ENCODE measurements at places on chromosomes 2 and 18.

- no peak overlapping the region for H3K27ac ChIP-seq
- no peaks in the 10 kb centered on the region for H3K4me1 ChIP-seq
- DNase-seq, result no peak
- H3K27me3 ChIP-seq, result no peaks in the 10 kb centered on the region
- H3K36me3 ChIP-seq, result no peaks in the 10 kb centered on the region
- no peak overlapping the region for H3K4me3 ChIP-seq
These were observed 241.3 kb downstream of the LOXHD1 start for GRCh38 chr18:46415532-46416252.

GRCh38 chr2:11161747-11162146 lies 6.5 kb downstream of the SLC66A3 start:
- no peaks in the 10 kb centered on the region for H3K36me3 ChIP-seq
- no peaks in the 10 kb centered on the region for H3K27me3 ChIP-seq
- no peak overlapping the region for H3K27ac ChIP-seq

DNA sequence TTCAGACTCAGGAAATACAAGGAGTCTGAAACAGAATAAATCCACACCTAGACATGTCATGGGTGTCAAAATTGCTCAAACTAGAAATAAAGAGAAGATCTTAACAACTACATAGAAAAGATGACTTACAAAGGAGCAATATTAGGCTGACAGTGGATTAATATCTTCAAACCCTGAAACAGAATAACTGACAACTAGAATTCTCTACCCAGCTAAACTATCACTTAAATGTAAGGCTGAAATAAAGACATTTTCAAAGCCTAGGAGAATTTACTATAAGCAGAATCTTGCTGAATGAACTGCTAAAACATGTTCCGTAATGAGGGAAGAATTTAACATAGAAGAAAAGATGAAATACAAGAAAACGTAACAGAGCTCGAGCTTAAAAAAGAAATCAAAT lies 168.1 kb downstream of the EHBP1 start:
- no peaks in the 10 kb centered on the region for H3K4me1 ChIP-seq
- H3K4me3 ChIP-seq, result no peak overlapping the region
- no peaks in the 10 kb centered on the region for H3K27me3 ChIP-seq
- no peak for DNase-seq
- H3K36me3 ChIP-seq, result peaks cover 3% of the 10 kb centered on the region

- DNase-seq, result no peak
- H3K27me3 ChIP-seq, result no peaks in the 10 kb centered on the region
- no peak overlapping the region for H3K27ac ChIP-seq
- peaks cover 80% of the 10 kb centered on the region for H3K4me1 ChIP-seq
- H3K4me3 ChIP-seq, result no peak overlapping the region
These were observed 148.8 kb downstream of the ANKRD44 start for GRCh38 chr2:197161774-197162173.

GRCh38 chr2:10765914-10766313 lies 44.5 kb downstream of the ATP6V1C2 start:
- H3K27me3 ChIP-seq, result no peaks in the 10 kb centered on the region
- no peak for DNase-seq
- H3K4me3 ChIP-seq, result no peak overlapping the region
- no peak overlapping the region for H3K27ac ChIP-seq
- H3K4me1 ChIP-seq, result no peaks in the 10 kb centered on the region

- no peaks in the 10 kb centered on the region for H3K27me3 ChIP-seq
- no peak overlapping the region for H3K27ac ChIP-seq
- no peaks in the 10 kb centered on the region for H3K4me1 ChIP-seq
- no peak overlapping the region for H3K4me3 ChIP-seq
- H3K36me3 ChIP-seq, result no peaks in the 10 kb centered on the region
- no peak for DNase-seq
These were observed 24.2 kb downstream of the INO80C start for GRCh38 chr18:35473562-35473961.

GRCh38 chr2:25672494-25673299 lies 680 bp downstream of the DTNB start:
- no peaks in the 10 kb centered on the region for H3K27me3 ChIP-seq
- H3K4me3 ChIP-seq, result peak overlapping the region; percentile 92
- H3K36me3 ChIP-seq, result no peaks in the 10 kb centered on the region
- H3K4me1 ChIP-seq, result peaks cover 28% of the 10 kb centered on the region
- DNase-seq, result peak; percentile 76

DNA sequence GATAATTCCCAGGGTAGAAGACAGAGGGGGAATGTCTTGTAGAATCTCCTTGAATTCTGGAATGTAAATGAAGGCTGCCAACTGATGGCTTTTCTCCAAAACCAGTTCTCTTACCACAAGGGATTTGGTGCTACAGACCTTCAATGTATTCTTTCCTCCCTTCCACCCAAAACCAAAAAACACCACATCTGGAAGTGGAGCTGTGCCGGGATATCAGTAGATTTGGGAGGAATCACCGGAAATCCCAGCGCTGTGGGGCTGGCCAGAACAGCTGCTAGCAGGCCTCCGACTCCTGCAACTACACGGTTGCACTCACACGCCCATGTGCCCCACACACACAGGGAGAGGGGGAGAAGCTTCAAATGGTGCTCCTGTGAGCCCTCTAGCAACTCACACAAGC lies 45.7 kb downstream of the RPL31 start:
- H3K4me3 ChIP-seq, result no peak overlapping the region
- H3K27me3 ChIP-seq, result no peaks in the 10 kb centered on the region
- H3K27ac ChIP-seq, result no peak overlapping the region
- H3K4me1 ChIP-seq, result no peaks in the 10 kb centered on the region

DNA sequence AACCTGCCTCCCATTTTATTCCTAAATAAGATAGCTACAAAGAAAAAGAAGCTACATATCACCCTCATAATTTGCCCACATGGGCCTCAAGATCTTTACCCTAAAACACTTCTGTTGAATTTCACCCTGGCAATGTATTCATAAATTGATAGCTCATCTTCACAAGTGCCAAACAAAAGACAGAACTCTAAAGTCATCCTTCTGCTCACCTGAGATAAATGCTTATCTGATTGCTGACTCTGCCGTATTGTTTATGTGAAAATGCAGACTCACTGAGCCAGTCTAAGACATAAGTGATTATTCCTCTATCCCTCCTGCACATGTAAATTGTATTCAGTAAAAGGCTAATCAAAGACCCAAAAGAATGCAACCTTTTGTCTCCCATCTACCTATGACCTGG lies 2.0 kb downstream of the RDH14 start:
- H3K36me3 ChIP-seq, result no peaks in the 10 kb centered on the region
- DNase-seq, result no peak
- no peaks in the 10 kb centered on the region for H3K27me3 ChIP-seq
- H3K4me3 ChIP-seq, result no peak overlapping the region

DNA sequence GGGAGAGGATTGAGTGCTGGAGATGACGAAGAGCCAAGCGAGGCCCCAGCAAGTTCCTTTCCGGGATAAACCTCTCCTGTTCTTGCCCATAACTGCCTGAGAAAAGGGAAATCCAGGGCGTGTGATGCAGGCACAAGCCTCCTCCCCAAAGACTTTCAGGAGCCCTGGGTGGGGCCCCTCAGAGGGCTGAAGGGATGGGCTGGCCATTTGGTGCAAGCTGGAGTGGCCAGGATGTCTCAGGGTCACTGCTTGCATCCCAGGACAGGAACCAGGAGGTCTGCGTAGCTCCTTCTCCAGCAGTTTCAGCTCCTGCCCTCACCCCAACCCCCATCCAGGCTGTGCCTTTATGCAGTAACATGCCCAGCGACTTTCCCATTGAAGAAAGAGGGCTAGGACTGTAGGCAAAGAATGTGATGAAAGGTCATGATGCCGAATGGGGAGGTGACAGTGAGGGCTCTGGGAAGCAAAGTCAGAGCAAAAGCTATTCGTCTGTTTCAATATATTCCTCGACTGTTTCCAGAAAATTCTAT lies 80.2 kb downstream of the PXDN start:
- H3K4me3 ChIP-seq, result no peak overlapping the region
- H3K27me3 ChIP-seq, result no peaks in the 10 kb centered on the region
- H3K4me1 ChIP-seq, result no peaks in the 10 kb centered on the region
- DNase-seq, result no peak
- no peak overlapping the region for H3K27ac ChIP-seq

GRCh38 chr18:22674272-22674671 lies 256.6 kb upstream of the CTAGE1 start:
- no peak overlapping the region for H3K27ac ChIP-seq
- H3K36me3 ChIP-seq, result no peaks in the 10 kb centered on the region
- H3K4me3 ChIP-seq, result no peak overlapping the region
- no peak for DNase-seq

- no peak overlapping the region for H3K27ac ChIP-seq
- no peak for DNase-seq
- no peak overlapping the region for H3K4me3 ChIP-seq
These were observed 157.9 kb upstream of the FOSL2 start for GRCh38 chr2:28234807-28235206.

DNA sequence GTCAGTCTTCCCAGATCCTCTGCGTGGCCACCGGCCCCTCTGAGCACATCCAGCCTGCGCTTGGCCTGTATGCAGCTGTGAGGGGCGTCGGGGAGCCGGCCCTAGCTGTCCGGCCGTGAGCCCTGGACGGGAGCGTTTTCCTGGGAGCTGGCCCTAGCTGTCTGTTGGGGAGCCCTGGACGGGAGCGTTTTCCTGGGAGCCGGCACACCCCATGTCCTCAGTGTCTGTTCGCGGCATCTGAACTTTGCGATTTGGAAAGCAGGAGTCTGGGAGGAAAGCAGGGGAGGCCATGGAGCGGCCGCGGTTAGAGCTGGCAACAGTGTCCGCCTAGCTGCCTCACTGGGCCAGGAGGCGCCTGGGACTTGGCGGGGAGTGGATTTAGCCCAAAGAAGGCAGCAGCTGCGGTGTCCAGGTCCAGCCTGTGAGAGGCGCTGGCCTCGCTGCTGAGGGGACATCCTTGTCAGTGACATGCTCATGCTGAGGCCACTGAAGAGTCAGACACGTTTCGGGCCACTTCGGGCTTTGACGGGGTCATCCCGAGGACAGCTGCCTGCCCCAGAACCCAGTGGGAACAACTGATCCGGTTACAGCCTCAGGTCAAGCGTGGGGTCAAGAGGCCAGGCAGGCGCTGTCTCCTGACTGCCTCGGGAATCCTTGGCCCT lies 75.8 kb downstream of the KCNG2 start:
- H3K4me3 ChIP-seq, result no peak overlapping the region
- H3K27ac ChIP-seq, result no peak overlapping the region
- H3K27me3 ChIP-seq, result no peaks in the 10 kb centered on the region
- DNase-seq, result no peak
- no peaks in the 10 kb centered on the region for H3K36me3 ChIP-seq
- no peaks in the 10 kb centered on the region for H3K4me1 ChIP-seq

- no peaks in the 10 kb centered on the region for H3K36me3 ChIP-seq
- H3K27me3 ChIP-seq, result no peaks in the 10 kb centered on the region
- H3K27ac ChIP-seq, result no peak overlapping the region
These were observed 186.2 kb downstream of the SNTG2 start for GRCh38 chr2:1136846-1137245.

GRCh38 chr2:73776381-73776780 lies 3.5 kb downstream of the DUSP11 start:
- no peaks in the 10 kb centered on the region for H3K27me3 ChIP-seq
- H3K4me1 ChIP-seq, result peaks cover 32% of the 10 kb centered on the region
- no peak overlapping the region for H3K4me3 ChIP-seq
- no peak overlapping the region for H3K27ac ChIP-seq
- DNase-seq, result no peak

GRCh38 chr2:1605102-1606045 lies 138.9 kb downstream of the PXDN start:
- H3K4me3 ChIP-seq, result no peak overlapping the region
- no peak overlapping the region for H3K27ac ChIP-seq
- no peak for DNase-seq

DNA sequence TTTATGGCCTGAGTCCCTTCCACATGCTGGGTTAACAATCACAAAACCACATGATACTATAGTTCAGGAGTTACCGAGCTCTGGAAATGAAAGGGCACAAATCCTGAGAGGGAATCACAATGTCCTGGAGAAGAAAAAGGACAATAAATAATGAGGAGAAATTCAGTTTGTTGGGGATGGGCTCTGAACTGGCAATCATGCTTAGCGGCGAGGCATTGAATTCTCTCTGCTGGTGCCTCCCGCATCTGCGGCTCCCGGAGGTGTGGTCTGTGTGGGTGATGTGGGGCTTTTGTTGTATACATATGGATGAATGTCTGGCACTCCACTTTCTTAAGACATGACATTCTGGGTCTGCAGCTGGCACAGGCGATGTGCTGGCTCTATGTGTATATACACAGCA lies 46.1 kb downstream of the NRP2 start:
- H3K4me1 ChIP-seq, result no peaks in the 10 kb centered on the region
- DNase-seq, result no peak
- no peaks in the 10 kb centered on the region for H3K27me3 ChIP-seq
- no peak overlapping the region for H3K4me3 ChIP-seq
- no peaks in the 10 kb centered on the region for H3K36me3 ChIP-seq
- no peak overlapping the region for H3K27ac ChIP-seq

DNA sequence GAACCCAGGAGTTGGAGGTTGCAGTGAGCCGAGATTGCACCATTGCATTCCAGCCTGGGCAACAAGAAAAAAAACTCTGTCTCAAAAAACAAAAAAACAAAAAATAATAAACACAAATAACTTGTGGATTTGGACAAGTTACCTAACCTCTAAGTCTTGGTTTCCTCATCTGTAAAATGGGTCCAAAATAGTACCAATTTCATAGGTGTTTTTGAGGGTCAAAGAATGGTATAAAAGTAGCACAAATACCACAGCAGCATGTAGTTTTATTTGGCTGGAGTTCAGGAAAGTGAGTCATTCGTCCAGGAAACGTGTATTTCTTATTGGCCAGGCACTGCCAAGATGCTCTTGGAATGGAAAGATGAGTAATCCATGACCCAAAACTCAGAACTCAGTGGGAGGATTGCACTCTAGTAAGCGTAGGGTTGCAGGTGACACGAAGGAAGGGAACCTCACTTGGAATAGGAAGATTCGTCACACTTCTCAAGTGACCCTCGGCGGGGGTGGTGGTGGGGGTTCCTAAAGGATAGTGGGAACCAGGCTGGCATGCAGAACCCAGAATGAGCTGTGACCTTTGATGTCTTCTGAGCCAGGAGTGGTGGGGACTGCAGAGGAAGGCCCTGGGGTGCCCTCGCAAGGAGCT lies 24.4 kb downstream of the GRHL1 start:
- H3K36me3 ChIP-seq, result no peaks in the 10 kb centered on the region
- peaks cover 7% of the 10 kb centered on the region for H3K4me1 ChIP-seq
- no peak for DNase-seq
- no peaks in the 10 kb centered on the region for H3K27me3 ChIP-seq

DNA sequence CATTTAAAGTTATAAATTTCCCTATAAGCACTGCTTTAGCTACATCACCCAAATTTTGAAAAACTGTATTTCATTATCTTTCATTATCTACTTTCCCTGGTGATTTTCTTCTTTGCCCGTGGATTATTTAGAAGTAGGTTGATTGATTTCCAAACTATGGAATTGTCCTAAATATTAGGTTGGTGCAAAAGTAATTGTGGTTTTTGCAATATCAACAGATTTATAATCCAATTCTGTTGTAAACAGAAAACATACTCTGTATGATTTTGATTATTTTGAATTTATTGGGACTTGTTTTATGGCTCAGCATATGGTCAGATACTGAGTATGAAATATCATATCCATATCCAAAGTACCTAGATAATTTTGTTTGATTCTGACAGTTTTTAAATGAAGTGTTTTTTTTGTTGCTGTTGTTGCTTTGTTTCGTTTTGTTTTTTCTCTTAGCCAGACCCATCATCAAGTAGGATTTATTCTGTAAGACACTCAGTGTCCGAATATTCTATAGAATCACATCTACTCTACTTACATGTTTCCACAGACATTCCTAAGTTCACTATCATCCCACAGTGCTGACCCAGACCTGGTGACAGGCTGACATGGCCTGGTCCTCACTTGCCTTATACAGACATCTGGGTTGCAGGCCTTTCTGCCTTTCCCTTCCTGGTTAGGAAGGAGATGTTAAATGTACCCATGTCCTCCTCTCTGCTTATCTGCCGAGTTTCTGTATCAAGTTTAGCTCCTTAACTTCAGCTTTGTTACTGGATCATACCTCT lies 2.1 kb upstream of the TRABD2A start:
- H3K36me3 ChIP-seq, result no peaks in the 10 kb centered on the region
- no peak overlapping the region for H3K4me3 ChIP-seq
- H3K27me3 ChIP-seq, result no peaks in the 10 kb centered on the region
- no peak overlapping the region for H3K27ac ChIP-seq
- no peak for DNase-seq
- peaks cover 25% of the 10 kb centered on the region for H3K4me1 ChIP-seq
